ENCODE measurements at places on chromosomes 11 and 22.

GRCh38 chr11:113110046-113110445 lies 148.8 kb downstream of the NCAM1 start:
- DNase-seq, result no peak

- DNase-seq, result no peak
Measured at GRCh38 chr11:69386594-69387408, 92.8 kb downstream of the MYEOV start.

GRCh38 chr22:24189249-24190158 lies 8.2 kb downstream of the SUSD2 start:
- peak; percentile 26 for DNase-seq

- DNase-seq, result no peak
Measured at GRCh38 chr11:113287801-113288200, 26.6 kb upstream of the TTC12 start.

DNA sequence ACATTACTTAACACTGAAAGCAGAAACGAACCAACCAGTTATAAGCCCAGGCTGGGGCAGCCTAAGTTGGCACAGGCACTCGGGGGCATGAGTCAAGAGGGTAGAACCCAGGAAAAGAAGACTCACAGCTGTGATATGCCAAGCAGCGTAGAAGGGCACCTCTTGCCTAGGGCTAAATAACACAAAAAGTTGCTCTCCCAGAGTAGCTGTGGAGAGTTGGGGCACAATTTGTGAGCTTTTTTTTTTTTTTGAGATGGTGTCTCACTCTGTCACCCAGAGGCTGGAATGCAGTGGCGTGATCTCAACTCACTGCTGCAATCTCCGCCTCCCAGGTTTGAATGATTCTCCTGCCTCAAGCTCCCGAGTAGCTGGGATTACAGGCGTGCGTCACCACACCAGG lies 8.8 kb downstream of the CLMP start:
- no peak for DNase-seq

GRCh38 chr22:46147471-46148267 lies 2.7 kb upstream of the PPARA start:
- DNase-seq, result no peak

DNA sequence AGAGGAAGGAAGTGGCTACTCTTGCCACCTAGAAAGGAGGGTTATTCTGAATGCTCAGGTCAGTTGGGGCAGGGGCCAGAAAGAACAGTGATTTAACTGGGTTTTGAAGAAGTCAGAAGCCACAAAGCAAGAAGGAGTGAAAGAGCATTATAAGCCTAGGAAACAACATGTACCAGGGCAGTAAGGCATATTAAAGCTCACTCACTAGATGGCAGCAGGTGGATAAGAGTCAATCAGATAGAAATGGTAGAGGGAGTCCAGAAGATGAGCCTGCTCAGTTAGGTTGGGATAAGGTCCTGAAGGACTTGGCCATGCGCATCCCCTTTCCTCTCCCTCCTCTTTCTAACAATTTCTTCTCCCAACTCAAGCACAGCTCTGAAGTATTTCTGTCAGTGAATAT lies 22.0 kb upstream of the PATE1 start:
- no peak for DNase-seq

DNA sequence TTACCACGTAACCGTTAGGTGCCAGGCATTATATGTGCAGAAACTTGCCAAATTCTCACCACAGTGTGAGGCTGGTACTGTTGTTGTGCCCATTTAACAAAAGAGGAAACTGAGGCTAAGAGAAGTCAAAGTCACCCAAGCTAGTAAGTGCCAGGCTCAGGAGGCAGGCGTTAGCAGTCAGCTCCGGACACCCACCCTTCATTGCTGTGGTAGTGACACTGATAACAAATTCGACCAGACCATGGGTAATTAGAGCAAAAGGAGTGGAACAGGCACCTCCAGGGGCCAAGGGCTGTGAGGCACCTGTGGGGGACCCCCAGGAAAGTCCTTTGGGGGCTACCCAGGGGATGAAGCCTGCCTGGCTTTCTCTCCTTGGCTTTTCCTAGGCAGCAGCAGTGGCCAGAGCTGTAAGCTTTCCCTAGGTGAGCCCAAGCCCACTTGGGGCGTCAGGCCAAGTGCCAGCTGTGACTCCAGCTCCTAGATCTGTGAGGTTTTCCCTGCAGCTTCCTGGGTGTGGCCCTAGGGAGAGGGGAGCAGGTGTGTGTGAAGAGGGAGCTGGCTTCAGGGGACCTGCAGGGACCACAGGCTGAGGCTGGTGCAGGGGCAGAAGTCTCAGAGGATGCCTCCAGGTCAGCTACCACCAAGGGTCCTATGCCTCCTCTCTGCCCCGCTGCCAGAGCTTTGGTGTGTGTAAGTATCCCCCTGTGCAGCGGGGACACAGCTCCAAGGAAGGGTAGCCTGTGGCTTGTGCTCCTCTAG lies 19.7 kb upstream of the ALX4 start:
- DNase-seq, result no peak

GRCh38 chr22:19958083-19959042 lies 16.7 kb upstream of the TXNRD2 start:
- DNase-seq, result no peak

DNA sequence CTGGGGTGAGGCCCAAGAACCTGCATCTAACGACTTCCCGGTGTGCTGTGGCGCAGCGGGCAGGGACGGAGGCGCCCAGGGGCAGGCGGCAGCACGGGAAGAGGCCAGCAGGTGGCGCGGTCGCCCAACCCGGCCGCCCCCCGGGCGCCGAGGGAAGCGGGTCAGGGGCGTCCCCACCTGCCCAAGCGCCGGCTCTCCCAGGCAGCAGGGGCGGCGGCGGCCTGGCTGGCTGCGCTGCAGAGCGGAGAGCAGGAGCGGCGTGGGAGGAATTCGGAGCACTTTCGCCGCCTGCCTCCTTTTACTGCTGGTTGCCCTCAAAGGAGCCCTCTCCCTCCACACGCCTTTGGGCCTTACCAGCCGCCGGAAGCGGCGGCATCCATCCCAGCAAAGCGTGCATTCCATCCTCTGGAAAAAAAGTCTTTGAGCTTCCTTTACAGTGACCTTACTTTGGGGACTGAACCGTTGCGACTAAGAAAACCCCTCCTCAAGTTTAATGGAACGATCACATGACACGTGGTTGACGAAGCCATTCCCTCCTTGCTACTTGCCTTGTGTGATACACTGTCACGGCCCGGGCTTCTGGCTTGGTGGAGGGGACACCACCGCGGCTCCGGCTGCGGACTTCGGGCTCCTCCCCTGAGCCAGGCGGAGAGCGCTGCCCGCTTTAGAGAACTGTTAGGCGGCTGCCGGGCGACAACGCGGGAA lies 106.8 kb upstream of the CLMP start:
- DNase-seq, result peak; percentile 68

DNA sequence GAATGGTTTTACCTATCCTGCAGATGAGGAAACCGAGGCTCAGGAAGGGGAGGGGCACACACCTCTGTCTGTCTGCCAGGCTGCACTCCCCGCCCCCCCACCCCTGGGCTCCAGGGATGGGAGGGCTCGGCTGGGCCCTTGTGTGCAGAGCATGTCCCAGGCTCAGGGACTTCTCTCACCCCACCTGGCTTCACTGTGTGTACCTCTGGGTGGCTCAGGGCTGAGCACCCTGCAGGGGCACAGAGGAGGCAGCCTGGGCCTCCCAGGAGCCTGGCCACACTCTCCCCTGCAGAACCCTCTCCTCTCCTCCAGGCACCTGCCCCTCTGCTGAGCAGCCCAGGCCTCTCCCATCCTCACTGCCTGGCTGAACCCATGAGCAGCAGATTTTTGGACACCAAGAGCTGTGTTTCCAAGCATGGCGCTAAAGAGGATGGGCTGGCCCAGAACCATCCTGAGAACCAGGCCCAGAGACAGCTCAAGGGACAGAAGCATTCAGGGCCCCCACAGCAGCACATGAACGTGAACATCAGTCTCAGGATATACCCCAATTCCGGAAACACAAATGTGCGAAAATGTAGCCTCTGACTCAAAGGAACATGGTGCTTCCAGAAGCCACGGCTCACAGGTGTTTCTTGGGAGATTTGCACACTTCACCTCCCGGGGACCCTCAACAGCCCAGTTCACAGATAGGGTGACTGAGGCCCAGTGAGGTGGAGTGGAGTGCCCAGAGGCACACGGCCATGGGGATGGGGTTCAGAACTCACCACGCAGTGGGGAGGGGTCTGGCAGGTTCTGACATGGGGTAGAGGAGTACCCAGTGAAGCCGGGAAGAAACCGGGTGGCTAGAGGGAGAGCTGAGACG lies 10.5 kb downstream of the EMID1 start:
- no peak for DNase-seq

GRCh38 chr22:34161431-34162123 lies 241.3 kb upstream of the LARGE1 start:
- no peak for DNase-seq

GRCh38 chr11:82406611-82407010 lies 327.1 kb downstream of the FAM181B start:
- no peak for DNase-seq

- DNase-seq, result peak; percentile 97
Measured at GRCh38 chr11:65817835-65818680, 15.7 kb upstream of the SNX32 start.

DNA sequence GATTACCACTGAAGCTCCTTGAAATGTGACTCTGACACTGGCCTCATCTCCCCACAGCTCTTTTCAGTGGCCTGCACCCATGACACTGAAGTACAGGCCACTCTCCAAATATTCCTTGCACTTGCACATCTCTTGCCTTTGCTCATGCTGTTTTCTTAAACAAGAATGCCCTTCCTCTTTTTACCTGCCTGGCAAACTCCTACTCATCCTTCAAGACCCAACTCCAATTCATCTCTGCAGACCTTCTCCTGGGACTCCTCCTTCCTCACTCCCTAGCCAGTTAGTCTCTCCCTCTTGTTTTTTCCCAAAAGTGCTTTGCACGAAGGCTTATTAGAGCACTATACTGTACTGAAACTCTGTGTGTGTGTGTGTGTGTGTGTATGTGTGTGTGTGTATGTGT lies 2.6 kb downstream of the KCNE3 start:
- no peak for DNase-seq

DNA sequence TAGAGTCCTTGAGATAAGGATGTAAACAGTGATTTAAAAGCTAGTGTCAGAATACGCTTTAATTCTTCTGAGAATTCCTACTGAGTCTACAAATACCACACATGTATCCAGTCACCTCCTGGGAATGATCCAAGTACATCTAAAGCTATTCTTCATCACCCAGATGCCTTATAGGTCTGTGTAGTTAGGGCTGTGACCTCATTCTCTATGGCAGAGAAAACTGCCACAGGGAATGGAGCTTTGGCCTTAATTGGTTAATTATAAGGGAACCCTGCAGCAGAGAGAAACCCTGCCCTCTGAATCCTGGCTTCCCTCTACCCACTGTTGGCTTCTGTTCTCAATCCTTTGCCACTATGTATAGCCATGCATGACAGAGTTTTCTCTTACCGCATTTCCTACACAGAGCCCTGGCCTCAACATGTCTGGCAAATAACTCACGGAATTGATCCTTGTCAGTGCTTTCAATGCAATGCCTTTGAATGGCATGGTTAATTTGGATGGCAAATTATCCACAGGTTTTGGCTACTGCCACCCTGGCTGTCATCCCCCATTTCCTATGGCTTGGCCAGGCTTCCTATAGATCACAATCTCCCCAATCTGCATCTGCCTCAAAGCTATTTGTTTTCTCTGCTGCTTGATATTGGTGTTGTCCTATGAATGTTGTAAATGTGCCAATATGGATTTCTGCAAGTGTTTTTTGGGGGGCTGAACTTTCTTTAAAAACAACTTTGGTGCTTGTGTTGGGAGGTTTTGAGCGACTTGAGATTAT lies 2.9 kb downstream of the DIXDC1 start:
- no peak for DNase-seq

DNA sequence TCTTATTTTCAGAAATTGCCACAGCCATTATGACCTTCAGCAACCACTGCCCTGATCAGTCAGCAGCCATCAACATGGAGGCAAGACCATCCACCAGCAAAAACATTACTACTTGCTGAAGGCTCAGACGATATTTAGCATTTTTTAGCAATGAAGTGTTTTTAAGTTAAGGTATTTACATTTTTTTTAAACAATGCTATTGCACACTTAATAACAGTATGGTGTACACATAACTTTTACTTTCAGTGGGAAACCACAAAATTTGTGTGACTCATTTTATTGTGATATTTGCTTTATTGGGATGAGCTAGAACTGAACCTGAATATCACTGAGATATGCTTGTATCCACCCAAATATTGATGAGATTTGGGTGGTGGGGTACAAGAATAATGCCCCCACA lies 110.9 kb downstream of the TSPAN18 start:
- DNase-seq, result no peak
